Esophagus mucosa (tissue), 1 donor: ENCODE measurements at places on chromosomes 1 and 21. TPM values are rescaled to one million over a fixed set of nuclear protein-coding genes. Genes with fewer than 3 reads are reported as not detected.

Gene NMNAT2
- total RNA-seq = 0.04 TPM

Gene CSMD2
- total RNA-seq = 0.08 TPM

Gene CFHR1
- 0.60 TPM for total RNA-seq

Gene IFI6
- total RNA-seq = 20.5 TPM

Gene PIK3R3
- 5.5 TPM for total RNA-seq

Gene S100A8
- 27,439 TPM for total RNA-seq

Gene BLZF1
- total RNA-seq = 28.9 TPM

Gene AADACL3
- not detected for total RNA-seq

Gene NID1
- 5.3 TPM for total RNA-seq

Gene UBL4B
- total RNA-seq = not detected
